ENCODE measurements at places on chromosomes 7 and 10.

DNA sequence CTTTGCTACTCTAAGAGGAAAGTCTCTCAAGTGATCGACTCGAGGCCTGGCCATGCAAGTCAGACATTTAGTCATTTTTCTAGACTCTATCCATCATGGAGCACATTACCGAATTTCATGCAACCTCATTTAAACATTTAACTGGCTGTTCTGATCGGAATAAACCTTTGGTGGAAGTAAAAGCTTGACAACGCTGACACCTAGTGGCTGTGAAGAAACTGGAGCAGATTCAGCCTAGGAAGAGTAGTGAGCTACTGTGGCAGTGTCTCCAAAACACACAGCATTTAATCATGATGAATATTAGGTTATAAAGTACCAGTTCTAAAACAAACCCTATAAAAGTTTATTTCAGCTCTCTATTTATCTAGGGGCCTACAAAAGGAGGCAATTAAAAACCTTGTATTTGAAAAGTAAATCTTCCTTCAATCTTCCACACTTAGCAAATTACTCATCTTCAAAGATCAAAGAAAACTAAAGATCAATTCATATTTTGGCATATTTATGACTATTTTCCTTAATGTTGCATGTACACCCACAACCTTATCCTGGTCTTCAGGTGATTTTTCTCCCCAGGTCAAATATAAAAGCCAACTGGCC, 175.0 kb downstream of the CTNNA3 start:
- peak; percentile 11 for DNase-seq

- no peak for DNase-seq
Measured at GRCh38 chr7:97659363-97660045, 72.4 kb upstream of the TAC1 start.

GRCh38 chr10:3040069-3040468, 27.3 kb upstream of the PFKP start:
- no peak for DNase-seq

DNA sequence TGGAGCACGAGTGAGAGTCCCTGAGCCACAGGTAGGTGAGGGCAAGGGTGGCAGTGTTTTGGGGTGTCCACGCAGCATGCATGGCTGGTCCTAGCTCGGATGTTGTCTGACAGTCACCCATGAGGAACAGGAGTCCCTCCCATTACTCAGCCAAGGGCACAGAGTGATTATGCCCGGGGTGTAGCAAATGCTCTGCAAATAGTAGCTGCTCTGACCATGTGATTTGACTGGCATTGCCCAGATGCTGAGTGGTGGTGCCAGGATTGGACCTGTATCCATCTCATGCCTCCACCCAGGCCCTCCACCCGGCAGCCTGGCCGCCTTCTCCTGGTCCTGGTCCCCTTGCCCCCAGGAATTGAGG, 150.8 kb downstream of the GRK5 start:
- no peak for DNase-seq

DNA sequence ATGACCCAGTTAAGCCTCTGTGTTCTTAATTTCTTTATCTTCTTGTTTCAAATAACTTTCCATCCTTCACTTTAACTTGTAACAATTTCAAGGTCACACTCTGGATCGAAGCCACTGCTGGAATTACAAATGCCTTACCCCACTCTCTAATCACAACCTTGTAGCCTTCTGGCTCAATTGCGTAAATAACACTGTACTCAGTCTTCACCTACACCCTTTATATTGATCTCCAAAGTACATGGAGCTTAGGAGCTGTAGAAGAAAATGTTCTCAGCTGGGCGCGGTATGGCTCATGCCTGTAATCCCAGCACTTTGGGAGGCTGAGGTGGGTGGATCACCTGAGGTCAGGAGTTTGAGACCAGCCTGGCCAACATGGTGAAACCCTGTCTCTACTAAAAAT, 164.3 kb upstream of the NPSR1 start:
- DNase-seq: no peak

DNA sequence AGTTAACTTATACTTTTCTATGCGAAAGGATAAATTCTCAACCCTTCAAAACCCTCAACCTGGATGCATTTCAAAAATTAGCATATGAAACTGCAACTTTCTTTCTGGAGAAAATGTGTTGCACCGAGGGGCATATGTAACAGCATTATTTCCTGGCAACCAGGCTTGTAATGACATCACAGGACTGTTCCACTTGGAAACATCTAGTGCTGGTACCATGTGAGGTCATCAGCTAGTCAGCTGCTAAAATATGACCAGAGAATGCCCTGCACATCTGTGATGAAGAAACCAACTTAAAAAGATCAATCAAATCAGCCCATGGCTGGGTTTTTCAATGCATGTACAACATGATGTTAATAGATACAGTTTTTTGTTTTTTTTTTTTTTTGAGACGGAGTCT, 40.0 kb downstream of the FGFR2 start:
- DNase-seq: no peak

- DNase-seq: no peak
Measured at GRCh38 chr10:65911151-65911835, 1014.5 kb upstream of the LRRTM3 start.

GRCh38 chr7:96789914-96790313, 80.3 kb upstream of the SEM1 start:
- DNase-seq: no peak

GRCh38 chr7:50595491-50596102, 30.4 kb upstream of the DDC start:
- no peak for DNase-seq

DNA sequence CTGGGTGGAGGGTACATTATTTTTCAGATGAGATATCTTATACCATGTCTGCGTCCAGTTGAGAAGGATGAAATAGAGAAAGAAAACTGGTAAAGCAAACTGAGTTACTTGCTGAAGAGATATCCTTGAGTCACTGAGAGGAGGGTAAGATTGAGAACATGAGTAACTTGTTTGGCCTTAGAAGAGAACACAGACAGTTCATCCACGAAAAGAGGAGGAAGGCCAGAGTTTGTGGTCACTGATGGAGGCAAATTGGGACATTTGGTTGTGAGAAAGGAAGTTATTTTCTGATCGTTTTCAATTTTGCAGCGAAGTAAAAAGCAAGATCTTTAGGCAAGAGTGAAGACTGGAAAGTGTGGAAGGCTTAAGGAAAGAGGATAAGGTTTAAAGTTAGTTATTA, 15.6 kb downstream of the MBL2 start:
- no peak for DNase-seq

- DNase-seq: no peak
Measured at GRCh38 chr10:80492848-80493521, 38.9 kb downstream of the TSPAN14 start.

DNA sequence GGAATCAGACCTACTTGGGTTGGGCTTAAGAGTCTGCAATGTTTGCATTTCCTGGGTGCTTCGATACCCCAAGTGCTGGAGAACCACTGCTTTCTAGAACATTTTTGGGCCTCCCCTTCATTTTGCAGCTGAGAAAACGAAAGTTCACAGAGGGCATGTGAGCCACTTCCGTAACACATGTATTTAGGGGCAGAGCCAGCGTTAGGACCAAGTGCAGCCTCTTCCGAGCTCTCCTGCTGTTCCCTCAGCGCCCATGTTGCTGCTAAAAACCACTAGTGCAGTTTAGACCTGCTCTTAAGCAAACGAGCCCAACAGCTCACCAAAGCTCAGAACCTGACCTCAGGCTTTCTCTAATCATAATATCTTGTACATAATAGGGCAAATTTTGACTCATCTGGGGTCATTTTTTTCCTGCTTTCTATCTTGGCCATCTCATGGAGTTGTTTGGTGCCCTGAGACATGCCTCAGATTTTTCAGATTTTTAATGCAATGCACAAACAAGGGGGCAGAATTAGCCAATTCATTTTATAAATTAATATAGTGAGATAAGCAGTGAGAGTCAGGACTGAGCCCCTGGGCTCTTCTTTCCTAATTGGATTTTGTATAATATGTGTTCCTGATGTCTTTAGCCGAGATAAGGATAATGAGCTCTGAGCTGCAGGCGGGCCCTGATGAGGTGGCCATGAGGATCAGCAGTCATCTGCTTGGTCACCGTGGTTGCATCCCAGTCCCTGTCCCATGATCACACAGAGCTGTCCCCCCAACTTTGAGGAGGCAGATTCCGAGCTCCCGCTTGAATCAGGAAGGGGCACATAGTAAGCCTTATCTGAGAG, 12.9 kb downstream of the BAG3 start:
- no peak for DNase-seq

DNA sequence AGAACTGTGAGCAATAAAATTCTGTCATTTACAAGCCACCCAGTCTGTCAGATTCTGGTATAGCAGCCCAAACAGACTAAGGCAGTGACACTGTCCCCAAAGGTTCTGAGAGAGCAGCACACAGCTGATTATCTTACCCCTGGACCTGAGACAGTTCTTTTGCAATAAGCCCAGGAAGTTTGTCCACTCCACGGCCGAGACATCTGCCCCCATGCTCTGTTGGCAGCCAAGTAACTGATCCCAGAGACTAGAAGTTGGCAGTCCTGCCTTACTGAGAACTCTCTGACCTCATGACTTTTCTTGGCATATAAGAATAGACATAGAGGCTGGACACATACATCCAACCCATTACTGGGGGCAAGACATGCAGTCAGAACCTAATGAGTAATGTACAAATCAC, 243.0 kb upstream of the GRB10 start:
- no peak for DNase-seq

DNA sequence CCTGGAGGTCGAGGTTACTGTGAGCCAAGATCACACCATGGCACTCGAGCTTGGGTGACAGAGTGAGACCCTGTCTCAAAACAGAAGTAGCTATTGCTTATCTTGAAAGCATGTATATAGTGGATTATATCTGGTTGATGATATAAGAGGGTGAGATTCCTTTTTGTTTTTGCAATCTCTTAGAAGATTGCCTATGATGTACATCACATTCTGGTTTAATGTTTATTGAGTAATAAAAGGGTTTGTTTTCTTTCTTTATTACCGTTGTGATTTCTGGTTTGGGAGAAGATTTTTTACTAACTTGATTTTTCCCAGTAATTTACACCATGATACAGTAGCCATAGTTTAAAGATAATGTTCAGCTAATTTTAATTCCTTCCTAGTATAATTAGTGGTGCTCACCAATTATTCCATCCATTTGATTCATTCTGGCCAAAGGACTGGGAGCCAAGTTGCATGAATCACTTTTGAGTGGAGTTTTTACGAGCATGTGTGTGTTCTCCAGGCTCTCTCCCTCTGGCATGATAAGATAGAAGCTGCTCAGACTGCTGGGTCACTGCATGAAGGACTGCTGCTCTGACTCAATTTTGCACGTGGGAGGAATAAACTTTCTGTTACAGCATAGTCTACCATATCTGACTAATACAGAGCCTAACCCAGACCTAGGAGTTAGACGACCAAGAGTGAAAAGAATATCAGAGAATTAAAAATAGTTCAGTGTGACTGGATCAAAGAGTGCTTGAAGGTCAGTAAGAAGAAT, 13.5 kb upstream of the TSPAN13 start:
- DNase-seq: no peak

GRCh38 chr7:130943336-130943901, 209.4 kb upstream of the KLF14 start:
- DNase-seq: no peak

DNA sequence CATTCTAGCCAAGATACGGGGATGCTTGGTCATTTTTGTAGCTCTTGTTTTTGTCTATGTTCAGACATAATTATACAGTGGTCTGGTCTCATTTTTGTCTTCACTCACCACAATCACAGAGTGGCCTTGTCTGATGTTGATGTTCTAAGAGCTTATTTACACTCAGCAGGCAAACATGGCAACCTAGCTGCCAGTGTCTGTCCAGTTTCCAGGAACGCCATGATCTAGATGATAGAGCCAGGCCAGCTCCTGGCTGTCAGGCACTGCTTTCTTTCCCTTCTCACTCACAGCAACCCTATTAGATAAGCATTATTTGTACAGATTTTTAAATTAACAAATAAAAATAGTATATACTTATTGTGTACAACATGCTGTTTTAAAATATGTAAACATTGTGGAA, 98.6 kb upstream of the PHF14 start:
- DNase-seq: no peak

DNA sequence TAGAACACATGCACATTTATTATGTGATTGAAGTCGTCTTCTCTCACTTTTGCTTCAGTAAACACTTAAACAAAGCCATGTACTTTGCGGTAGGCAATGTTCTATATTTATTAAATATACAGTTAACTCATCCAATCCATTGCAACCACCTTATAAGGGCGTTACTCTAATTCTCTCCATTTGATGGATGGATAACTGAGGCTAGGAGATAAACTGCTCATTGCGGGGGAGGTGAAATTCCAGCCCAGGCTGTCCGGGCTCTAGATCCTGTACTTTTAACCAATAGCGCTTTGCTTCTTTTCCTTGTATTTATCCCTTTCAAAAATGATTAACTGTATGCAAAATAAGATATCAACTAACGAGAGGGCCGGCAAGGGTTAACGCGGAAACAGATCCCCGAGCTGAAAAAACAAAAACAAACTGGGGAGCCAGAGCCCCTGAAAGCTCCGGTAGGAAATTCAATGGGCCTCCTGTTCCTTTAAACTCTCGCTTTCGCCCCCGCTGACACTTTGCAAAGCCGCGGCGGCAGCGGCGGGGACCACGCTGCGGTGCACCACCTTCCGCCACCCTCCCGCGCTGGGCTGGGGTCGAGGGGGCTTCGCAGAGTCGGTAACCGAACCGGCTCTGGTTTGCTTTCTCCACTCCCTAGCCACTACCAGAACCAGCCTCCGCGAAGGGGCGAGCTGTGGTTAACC, 1.0 kb upstream of the PLXDC2 start:
- DNase-seq: no peak

- no peak for DNase-seq
Measured at GRCh38 chr10:90860790-90861189, 3.0 kb upstream of the HTR7 start.

GRCh38 chr7:111541067-111541466, 21.2 kb downstream of the IMMP2L start:
- DNase-seq: no peak

DNA sequence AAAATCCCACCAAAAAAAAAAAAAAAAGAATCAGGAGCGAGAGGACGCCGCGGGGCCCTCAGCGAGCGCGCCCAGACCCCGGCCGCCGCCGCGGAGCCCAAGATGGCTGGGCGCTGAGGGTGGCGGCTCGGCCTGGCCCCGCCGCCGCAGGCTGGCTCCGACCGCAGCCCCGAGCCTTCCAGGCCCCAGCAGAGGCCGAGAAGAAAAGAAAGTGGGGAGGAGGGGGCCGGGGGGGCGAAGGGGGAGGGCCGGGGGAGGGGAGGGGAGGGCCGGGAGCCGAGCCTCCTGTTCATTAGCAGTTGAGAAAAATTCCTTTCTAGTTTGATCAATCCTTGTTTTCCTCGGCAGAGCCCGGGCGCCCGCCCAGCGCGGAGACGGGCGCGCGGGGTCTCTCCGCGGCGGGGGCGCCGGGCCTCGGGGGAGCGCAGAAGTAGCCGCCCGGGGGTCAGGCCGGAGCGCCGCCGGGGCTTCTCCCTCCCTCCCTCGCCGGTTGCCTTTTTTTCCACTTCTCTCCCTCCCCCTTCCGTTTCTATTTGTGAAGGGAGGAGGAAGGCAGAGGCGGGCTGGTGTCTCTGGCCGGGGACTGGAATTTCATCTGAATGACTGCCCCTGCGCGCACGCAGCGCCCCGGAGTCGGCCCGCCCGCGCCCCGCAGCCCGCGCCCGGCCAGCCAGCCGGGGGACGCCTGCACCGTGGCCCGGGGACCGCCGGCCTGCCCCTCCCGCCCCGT, 778 bp upstream of the TRIM8 start:
- DNase-seq: no peak

- no peak for DNase-seq
Measured at GRCh38 chr7:117997862-117998825, 124.9 kb upstream of the CTTNBP2 start.
